ENCODE measurements at places on chromosomes 2 and 18.

DNA sequence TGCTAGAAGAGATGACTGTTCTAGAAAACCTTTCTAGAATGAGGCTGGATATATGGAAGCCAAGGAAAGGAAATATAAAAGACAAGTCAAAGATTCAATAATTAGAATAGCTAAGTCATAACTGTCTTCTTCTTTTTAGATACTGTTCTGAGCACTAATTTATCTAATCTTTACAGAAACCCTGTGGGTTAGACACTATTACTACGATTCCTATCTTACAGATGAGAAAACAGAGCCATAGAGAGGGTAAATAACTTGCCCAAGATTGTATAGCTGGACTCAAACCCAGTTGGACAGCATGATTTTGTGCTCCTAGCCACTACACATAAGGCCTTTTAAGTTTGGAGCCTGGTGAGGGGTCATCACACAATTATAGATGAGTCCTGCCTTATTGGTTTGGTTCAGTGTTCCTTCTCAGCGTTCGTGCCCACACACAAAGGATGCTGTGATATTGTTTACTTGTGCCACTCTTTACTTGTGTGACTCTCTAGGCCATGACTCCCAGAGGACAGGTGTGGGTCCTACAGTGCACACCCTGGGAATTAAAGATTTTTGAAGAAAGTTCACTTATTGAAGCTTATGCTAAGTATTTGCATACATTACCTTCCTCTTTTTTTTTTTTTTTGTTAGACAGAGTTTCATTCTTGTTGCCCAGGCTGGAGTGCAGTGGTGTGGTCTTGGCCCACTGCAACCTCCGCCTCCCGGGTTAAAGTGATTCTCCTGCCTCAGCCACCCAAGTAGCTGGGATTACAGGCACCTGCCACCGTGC, 153.7 kb downstream of the PRKCE start:
- no peak for DNase-seq

DNA sequence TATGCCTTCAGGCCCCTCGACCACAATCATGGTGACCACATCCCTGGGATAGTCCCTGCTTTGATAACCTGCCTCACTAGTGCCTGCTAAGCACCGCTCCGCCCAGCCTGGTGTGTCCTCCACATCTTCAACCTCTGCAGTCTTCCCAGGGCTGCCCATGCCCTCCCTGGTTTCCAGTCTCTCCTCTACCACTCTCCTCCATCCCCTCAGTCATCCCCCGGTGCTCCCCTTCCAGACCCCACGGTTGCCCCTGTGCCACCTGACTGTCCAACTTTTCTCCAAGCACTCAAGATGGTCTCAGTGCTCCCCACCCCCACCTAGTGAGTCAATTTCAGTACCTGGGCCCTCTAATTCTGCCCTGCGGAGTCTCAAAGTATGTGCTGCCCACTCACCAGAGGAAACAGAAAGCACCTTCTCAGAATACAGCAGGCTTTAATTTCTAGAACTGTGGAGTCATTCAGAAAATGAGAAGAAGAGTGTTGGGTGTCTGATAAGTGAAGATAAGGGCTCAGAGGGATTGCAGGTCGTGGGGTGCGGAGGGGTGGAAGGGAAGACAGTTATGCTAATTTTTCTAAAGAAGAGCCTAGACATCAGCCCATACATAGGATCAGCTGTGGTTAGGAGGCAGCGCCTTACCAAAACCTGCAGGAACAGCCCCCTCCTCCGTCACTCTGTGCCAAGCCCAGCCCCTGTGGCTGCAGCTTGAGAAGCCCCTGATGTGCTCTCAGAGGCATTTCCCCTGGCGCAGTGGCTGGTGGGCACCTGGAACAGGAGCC, 53.6 kb upstream of the CAB39 start:
- no peak for DNase-seq

GRCh38 chr2:101524806-101525430, 50.0 kb upstream of the RFX8 start:
- DNase-seq, result no peak

DNA sequence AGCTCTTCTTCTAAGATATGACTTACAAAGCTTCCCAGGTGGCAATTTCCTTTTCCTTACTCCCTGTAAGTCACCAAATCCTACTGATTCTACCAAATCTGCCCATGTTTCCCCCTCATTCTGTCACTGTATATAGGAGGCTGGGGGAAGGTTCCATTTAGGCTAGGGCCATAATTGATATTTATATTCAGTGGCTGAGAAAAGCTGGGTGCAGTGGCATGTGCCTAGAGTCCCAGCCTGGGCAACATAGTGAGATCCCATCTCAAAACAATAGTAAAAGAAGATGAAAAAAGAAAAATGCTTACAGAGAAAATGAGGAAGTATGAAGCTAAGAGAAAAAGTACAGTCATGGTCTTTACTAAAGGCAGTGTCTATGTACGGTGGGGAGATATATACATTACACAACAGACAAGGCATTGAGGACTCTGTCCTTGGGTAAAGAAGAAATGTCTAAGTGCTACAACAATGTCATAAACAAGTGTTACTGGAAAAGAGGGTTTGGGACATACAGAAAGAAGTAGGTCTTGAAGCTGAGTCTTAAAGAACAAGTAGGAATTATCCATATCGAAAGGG, 4.8 kb downstream of the CWC22 start:
- no peak for DNase-seq
